Frontal cortex (tissue), 4 donors: ENCODE measurements at places on chromosomes 2 and 18. TPM values are rescaled to one million over a fixed set of nuclear protein-coding genes. Genes with fewer than 3 reads are reported as not detected.

DNA sequence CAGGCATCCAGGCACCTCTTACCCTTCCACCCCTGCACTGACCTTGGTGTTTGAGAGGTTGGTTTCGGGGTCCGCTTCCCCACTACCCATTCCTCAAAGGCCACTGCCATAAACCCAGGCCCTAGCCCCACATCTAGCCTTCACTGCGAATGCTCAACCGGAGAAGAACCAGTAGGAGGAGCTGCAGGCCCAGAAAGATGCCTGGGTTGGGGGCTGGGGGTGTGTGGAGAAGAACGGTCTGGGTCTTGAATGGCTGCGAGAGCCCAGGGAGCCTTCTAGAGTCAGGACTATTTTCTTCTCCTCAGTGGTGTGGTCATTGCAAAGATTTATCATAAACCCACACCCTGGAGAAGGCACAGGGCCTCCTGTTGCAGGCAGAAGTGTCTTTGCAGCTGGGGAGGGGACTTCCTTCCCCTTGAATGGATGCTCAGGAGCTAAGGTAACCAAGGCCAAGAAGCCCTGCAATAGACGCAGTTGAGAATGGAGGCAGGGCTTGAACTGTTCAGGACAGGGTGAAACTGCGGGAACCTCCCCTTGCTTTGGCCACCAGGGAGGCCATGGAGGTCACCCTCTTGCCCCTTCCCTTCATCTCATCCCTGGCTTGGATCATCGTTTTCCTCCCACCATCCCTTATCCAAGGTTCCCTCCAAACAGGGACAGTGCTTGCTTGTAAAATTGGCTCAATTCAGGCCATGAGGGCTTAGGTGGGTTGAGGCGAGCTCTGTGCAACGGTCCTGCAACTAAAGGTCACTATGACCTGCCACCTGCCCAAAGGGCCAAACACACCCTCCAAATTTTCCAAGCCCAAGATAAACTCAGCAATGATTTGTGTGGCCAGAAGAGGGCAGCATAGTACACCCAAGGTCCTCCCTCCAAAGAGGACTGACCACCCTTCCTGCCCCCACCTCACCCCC is 20.9 kb downstream of the THNSL2 start:
- no peak for DNase-seq

GRCh38 chr2:51301381-51301780 is 269.4 kb upstream of the NRXN1 start:
- no peak for DNase-seq

CCDC195 gene
- total RNA-seq, result not detected

- no peak for DNase-seq
These were observed 90.3 kb upstream of the BARD1 start for GRCh38 chr2:214899751-214900150.

- DNase-seq, result no peak
These were observed 41.7 kb downstream of the CNTNAP5 start for GRCh38 chr2:124066776-124067175.

DNA sequence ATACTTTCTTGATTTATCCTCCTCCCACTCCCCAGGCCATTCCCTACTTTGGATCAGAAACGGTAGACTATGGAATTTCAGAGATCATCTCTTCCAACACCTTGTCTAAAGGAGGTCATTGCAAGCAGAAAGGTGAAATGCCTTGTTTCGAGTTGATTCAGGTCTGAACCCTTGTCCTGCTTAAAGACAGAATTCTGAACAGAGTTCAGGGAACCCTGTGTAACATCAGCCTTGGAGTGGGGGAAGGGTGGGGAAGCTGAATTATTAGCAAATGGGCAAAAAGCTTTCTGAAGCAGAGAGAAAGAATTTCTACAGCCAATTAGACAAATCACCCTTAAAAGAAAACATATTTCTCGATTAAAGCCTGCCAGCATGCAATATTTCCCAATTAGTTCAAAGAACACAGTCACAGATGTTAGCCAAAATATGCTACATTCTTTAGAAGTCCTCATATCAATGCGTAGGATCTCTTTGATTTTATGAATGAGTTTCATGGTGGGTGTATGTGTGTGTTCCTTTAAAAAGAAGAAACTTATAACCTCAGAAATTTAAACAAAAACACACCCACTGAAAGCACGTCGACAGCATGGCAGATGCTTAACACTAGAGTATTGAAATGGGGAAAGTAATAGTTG is 353.1 kb downstream of the RND3 start:
- DNase-seq, result no peak

DNA sequence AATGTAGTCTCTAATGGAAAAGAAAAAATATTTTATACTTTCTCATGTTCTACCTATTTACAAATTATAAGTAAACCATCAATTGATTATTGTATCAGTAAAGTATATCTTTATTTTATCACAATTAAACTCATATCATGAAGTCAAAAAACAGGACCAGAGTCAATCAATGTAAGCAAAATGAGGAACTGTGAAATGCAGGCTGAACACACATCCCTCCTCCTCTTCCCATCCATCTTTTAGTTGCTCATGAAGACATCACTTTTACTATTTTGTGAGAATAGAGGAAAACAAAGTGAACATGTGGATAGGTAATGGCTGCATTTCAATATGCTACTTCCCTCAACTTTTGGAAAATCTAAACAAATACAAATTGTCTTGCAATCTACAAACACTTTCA is 188.8 kb upstream of the PGAP1 start:
- DNase-seq, result no peak

NT5C1B gene
- not detected for total RNA-seq

ATP6V1C2 gene
- 1.2 TPM for total RNA-seq

DNA sequence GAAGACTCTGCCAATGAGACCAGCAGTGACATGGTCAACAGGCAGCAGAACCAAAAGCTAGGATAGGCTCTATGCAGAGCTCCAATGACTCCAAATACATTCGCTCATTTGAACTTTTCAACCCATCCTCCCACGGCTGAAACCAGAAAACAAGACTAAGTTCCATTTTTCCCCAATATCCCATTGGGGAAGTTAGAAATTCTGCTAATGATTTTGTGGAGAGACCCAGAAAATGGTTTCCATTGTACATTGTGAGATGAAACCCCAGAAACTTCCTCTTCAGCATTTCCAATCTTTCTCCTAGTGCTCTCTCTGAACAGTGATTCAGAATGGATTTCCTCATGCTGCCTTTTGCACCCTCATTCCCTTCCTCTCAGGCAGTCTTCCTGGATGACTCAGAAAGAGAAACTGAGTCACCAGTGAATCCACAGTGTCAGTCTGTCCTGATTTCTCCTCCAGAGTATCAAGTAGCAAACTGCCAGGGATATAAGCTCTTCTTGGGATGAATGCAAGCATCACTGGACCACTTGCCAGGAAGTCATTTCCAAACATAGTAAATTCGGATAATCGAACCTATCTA is 467.7 kb upstream of the ID2 start:
- DNase-seq, result no peak

NDC80 gene
- 4.5 TPM for total RNA-seq

DNA sequence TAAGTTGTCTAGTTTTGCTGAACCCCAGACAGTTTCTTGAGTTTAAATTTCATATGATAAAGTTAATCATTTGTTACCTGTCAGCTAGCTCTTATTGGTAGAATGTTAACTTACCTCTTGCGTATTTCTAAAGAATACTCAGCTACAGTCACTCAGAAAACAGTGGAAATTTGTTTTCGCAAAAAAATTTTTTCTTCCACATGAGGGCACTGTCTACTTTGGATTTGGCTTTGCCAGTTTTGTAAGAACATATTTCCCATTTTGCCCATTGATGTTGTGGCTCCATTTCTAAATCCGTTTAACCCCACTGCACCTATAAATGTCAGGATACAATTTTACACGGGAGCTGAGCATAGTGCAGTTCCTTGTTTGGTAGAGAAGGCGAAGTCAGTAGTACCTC is 19.1 kb upstream of the GCFC2 start:
- DNase-seq, result peak; percentile 16

DNA sequence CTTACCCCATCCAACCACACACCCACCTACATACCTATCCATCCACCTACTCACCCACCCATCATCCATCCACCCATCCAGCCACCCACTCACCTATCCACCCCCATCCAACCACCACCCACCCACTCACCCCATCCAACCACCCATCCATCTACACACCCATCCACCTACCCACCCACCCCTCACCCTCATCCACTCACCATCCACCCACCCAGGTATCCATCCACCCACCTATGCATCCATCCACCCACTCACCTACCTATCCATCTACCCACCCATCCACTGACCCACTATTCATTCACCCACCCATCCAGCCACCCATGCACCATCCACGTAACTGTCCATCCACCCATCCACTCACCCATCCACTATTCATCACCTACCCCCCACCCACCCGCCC is 194.8 kb downstream of the EIPR1 start:
- DNase-seq, result no peak

DNA sequence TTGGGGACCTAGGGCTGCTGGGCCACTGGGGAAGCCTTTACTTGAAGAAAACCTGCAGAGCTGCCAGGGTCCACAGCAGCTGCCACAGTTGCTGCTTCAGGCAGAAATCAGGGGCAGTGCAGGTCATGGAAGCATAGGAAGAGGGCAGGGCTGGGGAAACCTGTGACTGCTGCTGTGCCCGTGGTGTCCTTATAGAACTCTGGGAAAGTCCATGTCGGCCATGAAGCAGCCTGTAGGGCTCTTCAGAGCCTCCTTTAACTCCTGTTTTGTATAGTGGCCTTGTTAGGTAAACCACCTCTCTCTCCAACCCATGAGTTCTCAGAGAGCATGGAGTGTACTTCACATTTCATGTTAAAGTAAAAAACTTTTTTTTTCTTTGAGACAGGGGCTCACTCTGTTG is 62.1 kb downstream of the SMAD4 start:
- no peak for DNase-seq

CCDC121 gene
- 3.7 TPM for total RNA-seq

GKN2 gene
- total RNA-seq, result not detected

DNA sequence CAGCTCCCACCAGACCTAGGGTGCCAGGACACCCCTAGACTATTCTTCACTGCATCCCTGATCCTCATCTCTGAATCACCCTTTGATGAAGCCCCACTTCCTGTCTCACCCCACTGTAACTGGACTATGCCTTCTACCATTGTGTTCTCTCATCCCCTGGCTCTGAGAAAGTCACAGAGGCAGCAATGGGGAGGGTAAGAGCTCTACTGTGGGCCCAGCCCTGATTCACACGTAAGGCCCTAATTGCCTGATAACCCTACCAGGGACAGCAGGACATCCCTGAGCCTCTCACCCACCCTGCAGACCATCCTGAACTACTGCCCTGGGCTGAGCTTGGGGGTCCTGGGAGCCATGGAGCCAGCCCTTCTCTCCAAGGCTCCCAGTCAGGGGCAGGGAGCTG is 1.5 kb upstream of the PROM2 start:
- no peak for DNase-seq

FSHR gene
- total RNA-seq, result not detected

ACTG2 gene
- total RNA-seq, result 0.82 TPM

GRCh38 chr2:64402876-64403275 is 51.1 kb upstream of the LGALSL start:
- no peak for DNase-seq

DNA sequence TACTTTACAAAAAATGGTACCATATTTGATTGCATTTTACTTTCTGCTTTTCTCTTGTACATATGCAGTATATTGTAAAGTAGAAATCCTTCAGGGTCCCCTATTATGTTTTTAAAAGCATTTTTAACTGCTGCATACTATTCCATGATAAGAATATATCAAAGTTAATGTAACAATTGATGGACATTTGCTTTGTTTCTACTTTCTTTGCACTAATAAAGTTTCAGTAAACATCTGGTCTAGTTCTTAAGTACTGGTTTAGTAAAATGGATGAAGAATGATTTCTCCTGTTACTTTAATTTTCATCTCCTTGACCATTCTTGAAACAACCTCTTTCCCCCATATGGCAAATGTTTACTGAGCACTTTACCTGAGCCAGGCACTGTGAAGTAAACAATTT is 1.7 kb downstream of the MRPS9 start:
- no peak for DNase-seq

DNA sequence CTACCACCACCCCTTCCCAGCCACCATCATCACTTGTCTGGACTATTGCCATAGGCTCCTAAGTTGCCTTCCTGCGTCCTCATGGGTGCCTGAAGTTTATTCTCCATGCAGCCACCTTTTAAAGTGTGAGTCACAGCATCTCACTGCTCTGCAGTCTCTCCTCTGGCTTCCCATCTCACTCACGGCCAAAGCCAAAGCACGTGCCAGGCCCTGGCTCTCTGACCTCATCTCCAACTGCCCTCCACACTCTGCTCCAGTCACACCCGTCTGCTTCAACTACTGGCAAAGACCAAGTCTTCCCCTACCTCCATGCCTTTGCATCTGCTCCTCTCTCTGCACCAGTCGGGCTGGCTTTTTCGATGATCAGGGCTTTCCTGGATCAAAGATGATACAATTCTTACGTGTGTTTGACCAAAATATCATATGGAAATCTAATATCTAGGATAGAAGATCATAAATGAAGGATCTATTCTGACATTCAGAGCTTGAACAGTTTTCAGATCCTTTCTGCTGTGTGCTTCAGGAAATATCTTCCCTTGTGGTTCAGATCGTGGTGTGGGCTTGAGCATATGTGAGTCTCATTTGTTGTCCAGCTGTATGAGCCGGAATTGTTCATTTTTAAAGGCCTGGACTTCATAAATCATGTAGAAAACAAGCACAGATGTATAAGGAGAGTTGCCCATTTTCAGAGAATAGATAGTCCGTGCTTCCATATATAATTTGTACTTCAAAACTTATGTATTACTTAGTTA is 175.6 kb downstream of the PRKCE start:
- DNase-seq, result no peak

MC2R gene
- total RNA-seq, result under 0.01 TPM

DNA sequence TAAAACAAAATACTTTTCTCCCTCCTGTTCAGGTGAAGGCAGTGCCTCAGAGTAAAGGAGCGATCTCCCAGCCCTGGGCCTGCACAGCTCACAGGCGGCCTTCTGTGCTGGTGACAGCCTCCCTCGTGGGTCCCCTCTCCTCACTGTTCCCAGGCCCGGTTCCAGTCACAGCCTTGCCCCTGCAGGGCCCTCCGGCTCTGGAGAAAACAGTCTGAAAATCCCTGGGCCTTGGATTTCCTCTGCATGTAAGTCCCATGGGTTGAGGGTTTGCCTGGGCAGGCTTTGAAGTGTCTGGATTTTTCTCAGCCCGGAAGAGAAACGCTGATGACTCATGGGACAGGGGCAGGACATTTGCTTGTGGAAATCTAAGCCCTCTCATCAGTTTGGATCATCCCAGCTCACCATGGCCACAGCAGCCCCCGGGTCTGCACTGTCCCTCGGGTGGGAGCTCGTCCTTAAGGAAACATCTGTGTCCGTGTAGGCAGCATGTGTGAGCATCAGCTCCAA is 186.1 kb upstream of the RAB12 start:
- DNase-seq, result no peak

NEU2 gene
- total RNA-seq, result not detected
